ENCODE measurements at places on chromosomes 4 and X.

DNA sequence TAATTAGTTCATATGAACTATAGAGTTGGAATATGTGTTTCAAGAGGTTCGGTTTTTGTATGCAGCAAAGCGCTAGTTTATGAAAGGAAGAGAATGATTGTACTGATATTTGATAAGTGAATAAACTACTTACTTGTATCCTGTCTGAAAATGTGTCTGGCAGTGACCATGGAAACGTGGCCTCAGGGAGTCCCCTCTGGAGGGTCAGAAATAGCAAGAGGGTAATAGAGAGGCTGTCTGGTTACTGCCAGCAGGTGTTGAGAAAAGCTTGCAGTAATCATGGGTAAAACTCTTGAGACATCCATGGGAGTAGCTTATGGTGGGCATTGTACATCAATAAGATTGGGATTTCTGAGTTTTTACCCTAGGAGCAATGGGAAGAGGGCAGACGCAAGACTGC, 77.1 kb downstream of the DCLK2 start:
- no peak for DNase-seq

- no peak for DNase-seq
Measured at GRCh38 chr4:80204433-80205011, 7.2 kb downstream of the PRDM8 start.

- no peak for DNase-seq
Measured at GRCh38 chrX:13093529-13094140, 49.2 kb upstream of the FAM9C start.

DNA sequence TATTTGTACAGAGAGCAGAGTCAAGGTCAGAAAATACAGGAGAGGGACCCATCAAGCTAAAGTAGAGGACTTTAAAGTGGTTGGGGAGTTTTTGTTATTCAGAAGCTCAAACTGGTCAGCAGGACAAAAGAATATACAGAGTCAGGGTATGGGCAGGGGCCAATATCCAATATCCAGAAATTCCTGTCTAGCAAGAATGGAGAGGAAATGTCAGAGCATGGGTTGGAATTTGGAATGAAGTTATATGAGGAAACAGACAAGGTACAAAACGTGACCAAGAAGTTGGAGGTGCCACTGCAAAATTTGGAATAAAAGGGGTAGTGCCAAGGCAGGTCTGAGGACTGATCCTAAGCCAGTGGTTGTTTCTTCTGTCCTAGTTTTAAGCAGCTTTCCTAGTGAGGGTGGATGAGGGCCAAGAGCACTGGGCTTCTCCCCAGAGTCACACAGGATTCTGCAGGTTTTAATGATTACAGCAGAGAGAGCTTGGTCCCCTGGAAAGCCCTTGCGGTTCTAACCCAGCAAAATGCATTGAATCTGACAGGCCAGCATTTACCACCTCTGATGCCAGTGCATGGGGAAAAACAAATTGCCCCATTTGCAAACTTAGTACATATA, 304.7 kb upstream of the FTHL17 start:
- no peak for DNase-seq

GRCh38 chr4:153204728-153205648, 745 bp downstream of the TRIM2 start:
- DNase-seq = no peak

- no peak for DNase-seq
Measured at GRCh38 chr4:103085555-103086196, 9.1 kb upstream of the SLC9B2 start.

DNA sequence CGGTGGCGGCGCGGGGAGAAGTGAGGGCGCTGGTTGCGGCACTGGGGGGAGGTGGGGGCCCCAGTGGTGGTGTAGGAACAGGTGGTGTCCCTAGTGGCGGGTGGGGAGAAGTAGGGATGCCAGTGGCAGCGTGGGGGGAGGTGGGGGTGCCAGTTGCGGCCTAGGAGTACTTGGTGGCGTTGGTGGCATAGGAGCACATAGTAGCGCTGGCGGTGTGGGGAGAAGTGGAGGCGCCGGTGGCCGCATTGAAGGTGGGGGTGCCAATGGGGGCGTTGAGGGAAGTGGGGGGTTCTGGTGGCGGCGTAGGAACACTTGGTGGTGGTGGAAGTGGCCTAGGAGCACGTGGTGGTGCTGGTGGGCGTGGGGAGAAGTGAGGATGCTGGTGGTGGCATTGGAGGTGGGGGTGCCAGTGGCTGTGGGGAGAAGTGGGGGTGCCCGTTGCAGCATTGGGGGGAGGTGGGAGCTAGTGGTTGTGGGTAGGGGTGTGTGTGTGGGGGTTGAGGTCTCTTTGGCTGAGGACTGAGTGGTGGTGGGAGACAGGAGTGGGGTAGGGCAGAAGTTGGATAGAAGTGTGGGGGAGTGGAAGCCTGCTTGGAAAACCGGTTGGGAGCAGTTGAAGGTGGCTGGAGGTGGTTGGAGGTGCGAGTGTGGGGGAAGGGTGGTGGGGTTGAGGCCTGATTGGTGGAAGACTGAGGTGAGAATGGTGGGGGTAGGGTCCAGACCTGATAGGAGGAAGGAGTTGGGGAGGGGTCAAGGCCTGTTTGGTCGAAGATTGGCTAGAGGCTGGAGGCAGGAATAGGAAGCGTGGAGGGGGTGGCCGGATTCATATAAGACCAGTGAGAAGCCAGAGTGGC, 1.1 kb downstream of the GCNA start:
- DNase-seq = no peak

- DNase-seq = no peak
Measured at GRCh38 chrX:140141444-140142029, 176.2 kb upstream of the CXorf66 start.

DNA sequence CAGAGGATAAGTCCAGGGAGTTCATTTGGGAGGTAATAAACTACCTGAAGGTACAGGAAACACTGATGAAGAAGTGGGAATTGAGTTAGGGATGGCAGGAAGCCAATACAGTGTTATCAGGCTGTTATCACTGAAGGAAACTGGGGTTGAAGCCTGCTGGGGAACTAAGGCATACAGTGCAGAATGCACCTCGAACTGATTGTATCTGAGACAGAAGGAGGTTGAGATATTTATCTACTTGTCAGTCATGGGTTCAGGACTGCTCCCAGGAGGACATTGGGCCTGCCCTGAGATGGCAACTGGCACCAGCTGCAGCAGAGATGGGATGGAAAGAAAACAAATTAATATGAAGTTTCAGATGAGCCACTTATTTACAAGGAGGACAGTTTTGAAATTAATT, 35.5 kb upstream of the CD38 start:
- DNase-seq = no peak

DNA sequence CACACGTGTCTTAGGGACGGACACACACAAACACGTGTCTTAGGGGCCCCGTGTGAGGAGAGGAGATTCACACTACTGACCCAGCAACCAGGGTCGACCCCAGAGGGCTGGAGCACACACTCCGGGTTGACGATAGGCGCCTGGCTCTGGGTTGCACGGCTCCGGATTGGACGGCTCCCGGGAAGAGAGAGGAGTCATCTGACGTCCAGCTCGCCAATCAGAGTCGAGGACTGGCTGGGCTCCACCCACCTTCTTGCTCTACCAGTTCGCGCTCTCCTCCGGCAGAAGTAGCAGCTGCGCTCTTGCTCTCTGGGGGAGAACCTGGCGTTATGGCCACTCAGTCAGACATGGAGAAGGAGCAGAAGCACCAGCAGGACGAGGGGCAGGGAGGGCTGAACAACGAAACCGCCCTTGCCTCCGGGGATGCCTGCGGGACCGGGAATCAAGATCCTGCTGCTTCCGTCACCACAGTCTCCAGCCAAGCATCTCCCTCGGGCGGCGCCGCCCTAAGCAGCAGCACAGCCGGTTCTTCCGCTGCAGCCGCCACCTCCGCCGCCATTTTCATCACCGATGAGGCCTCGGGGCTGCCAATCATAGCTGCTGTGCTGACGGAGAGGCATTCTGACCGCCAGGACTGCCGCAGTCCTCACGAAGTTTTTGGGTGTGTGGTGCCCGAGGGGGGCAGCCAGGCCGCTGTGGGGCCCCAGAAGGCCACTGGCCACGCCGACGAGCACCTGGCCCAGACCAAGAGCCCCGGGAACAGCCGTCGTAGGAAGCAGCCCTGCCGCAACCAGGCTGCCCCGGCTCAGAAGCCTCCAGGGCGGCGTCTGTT, 74.3 kb downstream of the NUDT10 start:
- peak; percentile 37 for DNase-seq

DNA sequence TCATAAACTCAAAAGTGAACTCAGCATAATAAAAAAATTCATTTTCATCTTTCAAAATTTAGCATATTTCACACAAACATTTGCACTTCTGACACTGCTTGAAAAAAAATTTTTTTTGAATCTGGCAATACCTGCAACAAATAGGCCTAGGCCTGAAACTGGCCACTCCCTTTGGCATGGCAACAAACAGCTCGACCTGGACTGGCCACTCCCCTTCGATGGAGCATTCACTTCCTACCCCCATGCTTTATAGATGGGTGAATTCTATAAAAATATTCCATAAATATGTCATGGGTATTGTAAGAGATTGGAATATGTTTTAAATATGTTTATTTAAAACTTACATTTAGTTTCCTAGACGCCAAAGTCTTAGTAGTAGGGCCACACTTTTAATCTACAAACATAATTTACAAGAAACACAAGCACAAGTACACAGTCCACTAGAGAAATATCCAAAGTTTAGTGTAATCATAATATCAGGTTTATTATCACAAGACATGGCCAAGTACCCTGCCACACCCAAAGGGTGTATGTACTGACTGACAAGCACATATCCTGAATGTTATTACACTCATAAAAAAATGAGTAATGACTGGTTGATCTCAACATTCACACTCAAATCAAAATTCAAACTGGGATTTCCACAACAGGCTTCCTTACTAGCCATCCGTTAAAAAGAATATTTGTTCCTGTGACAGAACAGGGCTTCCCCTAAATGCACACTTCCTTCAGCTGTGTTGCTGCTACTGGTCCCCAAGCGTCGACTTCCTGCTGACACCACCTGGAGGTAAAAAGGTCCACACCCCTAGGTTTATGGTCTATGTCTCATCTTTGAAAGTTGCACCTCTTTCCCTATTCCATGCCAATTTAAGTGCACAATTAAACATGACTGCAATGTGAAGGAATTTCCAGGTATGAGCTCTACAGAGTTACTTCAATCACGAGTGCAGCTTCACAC, 271.5 kb downstream of the NR3C2 start:
- DNase-seq = no peak

GRCh38 chrX:108001218-108001814, 19.1 kb upstream of the TEX13B start:
- DNase-seq = no peak

DNA sequence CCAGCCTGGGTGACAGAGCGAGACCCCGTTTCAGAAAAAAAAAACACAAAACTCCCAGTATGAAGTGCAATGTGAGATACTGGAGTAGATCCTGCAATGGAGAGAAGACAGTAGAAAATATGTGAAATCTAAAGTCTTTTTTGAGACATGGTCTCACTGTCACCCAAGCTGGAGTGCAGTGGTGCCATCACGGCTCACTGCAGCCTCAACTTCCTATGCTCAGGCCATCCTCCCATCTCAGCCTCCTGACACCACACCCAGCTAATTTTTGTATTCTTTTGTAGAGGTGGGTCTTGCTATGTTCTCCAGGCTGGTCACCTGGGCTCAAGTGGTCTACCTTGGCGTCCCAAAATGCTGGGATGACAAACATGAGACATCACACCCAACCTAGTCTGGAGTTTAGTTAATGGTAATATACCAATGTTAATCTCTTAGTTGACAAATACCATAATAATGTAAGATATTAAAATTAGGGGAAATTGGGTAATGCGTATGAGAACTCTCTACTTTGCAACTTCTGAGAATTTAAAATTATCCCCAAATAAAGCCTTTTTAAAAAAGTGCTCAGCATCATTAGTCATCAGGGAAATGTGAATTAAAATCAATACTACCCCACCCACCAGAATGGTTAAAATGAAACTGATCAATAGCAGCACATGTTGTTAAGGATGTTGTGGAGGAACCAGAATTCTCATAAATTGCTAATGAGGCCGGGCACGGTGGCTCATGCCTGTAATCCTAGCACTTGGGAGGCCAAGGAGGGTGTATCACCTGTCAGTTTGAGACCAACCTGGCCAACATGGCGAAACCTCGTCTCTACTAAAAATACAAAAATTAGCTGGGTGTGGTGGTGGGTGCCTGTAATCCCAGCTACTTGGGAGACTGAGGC, 15.0 kb downstream of the RBMX start:
- no peak for DNase-seq

GRCh38 chrX:11704725-11705495, 39.2 kb upstream of the ARHGAP6 start:
- no peak for DNase-seq

GRCh38 chr4:15078682-15079642, 76.7 kb downstream of the CPEB2 start:
- no peak for DNase-seq

DNA sequence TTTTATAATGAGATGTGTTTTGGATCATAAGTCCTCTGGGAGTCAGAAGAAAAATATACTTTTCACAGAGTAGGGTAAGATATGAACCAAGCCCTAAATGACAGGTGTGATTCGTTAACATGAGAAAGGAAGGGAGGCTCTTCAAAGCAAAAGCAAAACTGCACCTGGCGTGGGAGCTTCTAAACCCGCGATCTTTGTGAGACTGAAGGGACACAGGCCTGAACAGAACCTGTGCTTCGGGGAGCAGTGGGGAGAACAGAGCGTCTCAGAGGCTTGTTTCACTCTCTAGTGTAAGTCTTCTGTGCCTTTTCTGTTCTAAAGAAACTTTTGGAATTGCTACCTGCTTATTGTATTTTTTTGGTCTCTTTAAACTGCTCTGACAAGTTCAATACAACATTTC, 30.2 kb upstream of the CYP4V2 start:
- DNase-seq = no peak

GRCh38 chr4:160724063-160724462, 1439.7 kb downstream of the FSTL5 start:
- DNase-seq = no peak

GRCh38 chr4:143384381-143384994, 47.8 kb downstream of the GAB1 start:
- DNase-seq = no peak

GRCh38 chr4:140738139-140738538, 18.0 kb downstream of the TBC1D9 start:
- DNase-seq = no peak

GRCh38 chr4:61727286-61727685, 527.2 kb downstream of the ADGRL3 start:
- DNase-seq = no peak

DNA sequence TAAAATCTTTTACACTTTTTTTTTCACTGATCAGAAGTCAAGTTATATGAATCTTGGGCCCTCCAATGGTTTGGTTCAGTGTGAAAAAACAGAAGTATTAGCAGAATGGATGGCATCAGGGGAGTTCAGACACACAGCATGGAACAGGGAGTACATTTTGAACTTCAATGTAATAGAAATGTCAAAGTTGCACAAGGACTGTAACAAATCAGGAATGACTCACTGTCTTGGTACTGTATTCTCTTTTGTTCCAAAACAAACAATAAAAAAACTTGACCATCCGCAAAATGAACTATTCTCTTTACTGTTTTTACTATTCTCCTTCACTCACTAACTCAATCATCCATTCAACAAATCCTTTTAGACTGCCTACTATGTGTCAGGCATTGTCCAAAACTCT, 401.0 kb downstream of the FSTL5 start:
- no peak for DNase-seq

GRCh38 chrX:153886915-153887314, 942 bp upstream of the L1CAM start:
- DNase-seq = no peak

GRCh38 chr4:122458625-122459024, 2.1 kb upstream of the IL2 start:
- DNase-seq = no peak

Measured in Right ventricle myocardium inferior (tissue), 1 donor.